ENCODE measurements at places on chromosomes 11 and 22.
A peak's percentile ranks its signal among the peaks of the same experiment; 100 is the strongest.

DNA sequence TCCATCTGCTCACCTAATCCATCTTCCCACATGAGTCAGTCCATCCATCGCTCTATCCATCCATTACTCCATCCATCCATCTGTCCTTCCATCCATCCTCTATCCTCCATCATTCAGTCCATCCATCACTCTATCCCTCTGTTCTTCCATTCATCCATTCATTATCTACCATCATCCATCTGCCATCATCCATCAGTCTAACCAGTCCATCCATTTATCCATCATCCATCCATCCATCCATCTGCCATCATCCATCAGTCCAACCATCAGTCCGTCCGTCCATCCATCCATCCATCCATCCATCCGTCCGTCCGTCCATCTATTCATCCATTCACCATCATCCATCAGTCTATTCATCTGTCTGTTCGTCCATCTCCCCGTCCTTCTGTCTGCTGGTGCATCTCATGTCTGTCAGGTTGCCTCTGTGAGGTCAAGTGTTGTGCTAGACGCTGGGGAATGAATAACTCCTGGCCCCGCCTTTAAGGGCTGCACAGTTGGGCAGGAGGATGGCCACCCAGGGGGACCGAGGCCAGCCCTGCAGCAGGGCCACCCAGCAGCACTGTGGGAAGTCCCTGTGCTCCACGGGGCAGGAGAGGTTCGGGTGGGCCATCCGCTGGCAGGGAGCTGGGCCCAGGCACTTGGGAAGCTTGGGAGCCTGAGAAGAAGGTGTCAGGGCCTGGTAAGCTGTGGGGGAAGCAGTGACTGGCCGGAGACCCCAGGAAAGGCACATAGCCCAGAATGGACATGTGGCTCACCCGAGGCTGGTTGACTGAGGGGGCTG is 137.1 kb downstream of the CTTN start:
- DNase-seq = no peak

GRCh38 chr11:105226091-105226490 is 86.5 kb upstream of the CARD18 start:
- DNase-seq = no peak

DNA sequence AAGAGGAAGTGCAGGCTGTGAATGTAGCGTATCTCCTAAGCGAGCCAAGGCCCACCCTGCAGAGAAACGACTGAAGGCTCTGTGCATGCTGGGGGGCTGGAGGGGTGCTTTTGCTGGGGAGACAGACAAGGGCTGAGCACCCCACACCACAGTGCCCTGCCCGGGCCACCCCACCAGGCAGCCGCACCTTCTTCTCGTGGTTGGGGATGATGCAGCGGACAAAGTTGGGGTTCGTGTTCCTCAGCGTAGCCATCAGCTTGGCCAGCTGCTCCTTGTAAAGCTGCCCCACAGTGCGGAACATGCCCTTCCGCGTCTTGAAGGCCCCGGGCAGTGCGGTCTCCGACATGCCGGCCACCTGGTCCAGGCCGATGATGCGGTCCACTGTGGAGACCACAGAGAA is 53.3 kb downstream of the APOL1 start:
- no peak for DNase-seq

DNA sequence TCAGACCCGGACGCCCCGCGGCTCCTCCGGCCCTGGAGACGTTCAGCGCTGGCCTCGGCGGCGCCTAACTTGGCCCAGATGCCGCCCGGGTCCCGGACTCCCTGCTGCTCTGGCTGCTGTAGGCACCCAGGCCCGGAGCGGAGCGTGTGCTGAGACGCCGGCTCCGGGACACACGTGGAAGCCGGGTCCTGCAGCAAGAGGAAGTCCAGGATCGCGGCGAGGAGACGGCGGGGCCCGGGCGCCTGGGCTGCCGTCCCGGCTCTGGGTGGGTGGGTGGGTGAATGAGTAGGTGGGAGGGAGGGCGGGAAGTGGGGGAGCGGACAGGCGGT is 223 bp downstream of the WT1 start:
- DNase-seq = peak; percentile 21

- DNase-seq = no peak
Observed at GRCh38 chr11:2472428-2473186, 27.8 kb downstream of the KCNQ1 start.

- no peak for DNase-seq
Observed at GRCh38 chr11:289398-289711, 429 bp downstream of the PGGHG start.

DNA sequence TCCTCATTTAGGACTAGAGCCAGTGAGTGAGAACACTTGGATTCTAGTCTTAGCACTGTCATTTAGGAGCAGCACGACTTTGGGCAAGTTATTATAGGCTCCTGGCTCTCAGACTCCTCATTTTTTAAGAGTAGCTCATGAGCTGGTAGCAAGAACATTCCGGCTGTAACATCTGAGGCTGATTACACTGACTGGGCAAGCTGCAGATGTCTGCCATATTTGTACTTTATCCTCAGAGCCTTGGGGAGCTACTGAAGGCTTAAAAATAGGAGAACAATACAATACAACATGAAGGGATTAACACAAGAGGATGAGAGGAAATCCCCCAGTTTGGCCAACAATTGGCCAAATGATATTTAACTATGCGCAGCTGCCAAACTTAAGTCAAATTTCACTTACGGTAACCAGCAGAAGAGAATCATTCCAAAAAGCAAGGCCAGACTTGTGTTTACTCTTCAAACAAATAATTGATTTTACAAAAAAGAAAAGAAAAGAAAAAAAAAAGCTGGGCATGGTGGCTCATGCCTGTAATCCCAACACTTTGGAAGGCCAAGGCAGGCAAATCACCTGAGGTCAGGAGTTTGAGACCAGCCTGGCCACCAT is 113.1 kb upstream of the ARHGAP42 start:
- peak; percentile 34 for DNase-seq

GRCh38 chr22:19802001-19802893 is 41.7 kb downstream of the TBX1 start:
- DNase-seq = no peak

- no peak for DNase-seq
Observed at GRCh38 chr11:72541257-72541974, 107.1 kb upstream of the CLPB start.

GRCh38 chr11:72635309-72635915 is 38.8 kb downstream of the PDE2A start:
- DNase-seq = no peak

DNA sequence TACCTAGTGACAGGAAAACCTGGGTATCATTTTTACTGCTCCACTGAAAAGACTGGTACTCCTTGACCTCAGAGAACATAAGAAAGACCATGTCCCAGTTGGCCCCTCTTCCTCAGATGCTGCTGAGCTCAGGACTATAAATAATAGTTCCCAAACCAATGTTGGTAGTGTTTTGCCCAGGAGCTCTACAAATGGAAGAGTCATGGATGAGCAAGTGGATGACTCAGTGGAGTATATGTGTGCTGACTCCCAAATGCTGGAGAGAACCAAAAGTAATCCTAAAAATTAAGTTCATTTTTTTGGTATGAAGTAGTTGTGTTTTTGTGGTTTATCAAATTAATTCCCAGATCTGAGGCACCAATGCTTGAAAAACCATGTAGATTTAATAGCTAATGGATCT is 482.0 kb downstream of the KCNA4 start:
- DNase-seq = no peak

GRCh38 chr11:74278721-74279161 is 32.7 kb downstream of the P4HA3 start:
- no peak for DNase-seq

GRCh38 chr11:107705027-107705426 is 6.8 kb downstream of the SLN start:
- DNase-seq = no peak

GRCh38 chr11:36774603-36775002 is 176.6 kb upstream of the RAG2 start:
- no peak for DNase-seq

DNA sequence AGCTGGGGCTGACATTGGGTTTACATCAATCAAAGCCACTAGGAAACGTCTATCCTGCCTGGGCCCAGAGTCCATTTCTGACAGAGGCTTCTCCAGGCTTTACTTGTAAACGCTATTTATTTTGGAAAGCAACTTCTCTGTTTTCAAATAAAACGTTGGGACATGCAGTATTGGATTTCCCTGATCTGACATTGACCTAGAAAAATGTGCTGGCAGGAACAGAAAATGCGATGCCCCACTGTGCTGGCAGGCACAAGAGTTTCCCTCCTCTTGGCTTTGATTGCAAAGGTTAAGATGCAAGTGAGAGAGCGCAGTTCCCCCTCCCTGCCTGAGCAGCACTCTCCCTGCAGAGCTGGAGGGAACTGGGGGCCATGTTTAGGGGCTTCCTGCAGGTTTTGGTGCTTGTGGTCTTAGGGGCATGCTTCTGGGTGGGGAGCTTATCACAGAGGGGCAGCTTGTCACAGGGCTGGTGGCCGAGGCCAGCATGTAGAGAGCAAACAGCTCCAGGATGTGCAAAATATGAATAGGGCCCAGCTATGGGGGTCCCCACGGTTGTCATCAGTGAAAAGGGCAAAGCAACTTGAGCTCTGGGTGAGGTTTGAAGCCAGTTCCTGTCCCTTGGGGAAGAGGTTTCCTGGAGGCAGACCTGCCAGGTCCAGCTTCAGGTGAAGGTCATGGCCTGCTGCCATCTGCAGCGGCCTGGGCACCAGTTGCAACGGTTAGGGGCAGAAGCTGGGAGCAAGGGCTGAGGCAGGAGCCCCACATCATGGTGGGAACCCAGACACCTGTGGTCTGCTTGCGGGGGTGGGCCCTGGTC is 42.3 kb upstream of the DKK3 start:
- no peak for DNase-seq

- no peak for DNase-seq
Observed at GRCh38 chr22:43312608-43313007, 30.6 kb downstream of the SCUBE1 start.

- peak; percentile 97 for DNase-seq
Observed at GRCh38 chr11:79078999-79079398, 361.8 kb downstream of the TENM4 start.

- DNase-seq = no peak
Observed at GRCh38 chr22:36246718-36247117, 6.2 kb upstream of the APOL1 start.

GRCh38 chr22:37776639-37777005 is 31.1 kb upstream of the GCAT start:
- no peak for DNase-seq

GRCh38 chr11:10325277-10326011 is 20.6 kb downstream of the ADM start:
- DNase-seq = no peak

GRCh38 chr11:61923166-61924063 is 6.0 kb upstream of the RAB3IL1 start:
- DNase-seq = no peak

GRCh38 chr11:133052537-133052936 is 479.8 kb downstream of the OPCML start:
- DNase-seq = no peak

- DNase-seq = no peak
Observed at GRCh38 chr22:22037740-22038139, 55.2 kb upstream of the TOP3B start.

DNA sequence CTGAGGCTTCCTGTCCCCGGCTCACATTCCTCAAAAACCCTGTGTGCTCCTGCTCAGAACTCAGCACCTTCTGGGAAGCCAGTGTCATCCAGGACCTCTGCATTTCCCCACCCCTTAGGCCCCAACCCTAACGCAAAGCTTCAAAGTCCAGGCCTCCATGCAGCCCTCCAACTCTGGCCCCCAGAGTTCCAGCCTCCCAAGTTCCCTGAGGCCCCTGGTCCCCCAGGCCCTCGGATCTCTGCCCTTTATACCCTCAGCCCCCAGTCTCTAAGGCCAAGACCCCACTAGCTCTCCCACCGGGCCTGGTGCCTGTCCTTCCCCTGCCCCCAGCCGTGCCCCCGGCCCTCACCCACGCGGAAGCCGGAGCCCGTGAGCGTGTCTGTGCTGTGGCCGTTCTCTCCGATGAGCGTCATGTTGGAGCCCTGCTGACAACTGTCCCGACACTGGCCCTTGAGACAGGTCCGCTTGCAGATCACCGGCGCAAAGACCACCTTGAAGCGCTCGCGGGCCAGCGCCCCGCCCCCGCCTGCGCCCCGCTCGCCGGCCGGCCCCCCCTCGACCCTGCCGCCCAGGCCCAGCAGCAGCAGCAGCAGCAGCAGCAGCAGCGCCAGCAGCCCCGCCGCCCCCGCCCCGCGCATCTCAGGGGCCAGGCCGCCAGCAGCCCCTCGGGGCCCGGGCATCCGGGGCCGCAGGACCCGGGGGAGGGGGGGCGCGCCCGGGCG is 718 bp downstream of the LTBP3 start:
- no peak for DNase-seq

- DNase-seq = peak; percentile 58
Observed at GRCh38 chr11:86672007-86672621, at the start of gene ME3. Gene ME3 (minus strand): TSS chr11:86672616.

- no peak for DNase-seq
Observed at GRCh38 chr22:30310881-30311771, 15.6 kb downstream of the TBC1D10A start.

GRCh38 chr22:41656556-41656955 is 32.1 kb downstream of the SNU13 start:
- DNase-seq = no peak
